ENCODE measurements at places on chromosomes 6 and 20.

GRCh38 chr6:74757813-74758212 is 448.0 kb downstream of the COL12A1 start:
- DNase-seq, result no peak

DNA sequence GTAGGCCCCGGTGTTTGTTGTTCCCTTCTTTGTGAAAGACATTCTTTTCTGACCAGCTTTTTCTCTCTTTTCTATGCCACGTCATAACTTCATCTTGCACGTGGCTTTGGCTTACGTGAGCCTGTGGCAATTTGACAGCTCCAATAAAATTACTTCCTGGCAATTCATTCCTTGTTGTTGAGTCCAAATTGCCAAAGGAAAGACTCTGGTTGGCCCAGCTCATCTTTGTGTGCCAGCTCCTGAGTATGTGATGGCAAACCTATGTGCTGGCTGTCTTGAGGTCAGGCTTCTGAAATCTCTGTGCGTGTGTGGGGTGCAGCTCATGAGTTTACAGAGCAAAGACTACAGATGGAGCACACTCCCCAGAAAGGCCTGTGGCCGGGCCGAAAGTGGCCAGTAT is 272.5 kb upstream of the SGK1 start:
- no peak for DNase-seq

GRCh38 chr6:117552618-117553017 is 49.7 kb downstream of the GOPC start:
- DNase-seq, result no peak

DNA sequence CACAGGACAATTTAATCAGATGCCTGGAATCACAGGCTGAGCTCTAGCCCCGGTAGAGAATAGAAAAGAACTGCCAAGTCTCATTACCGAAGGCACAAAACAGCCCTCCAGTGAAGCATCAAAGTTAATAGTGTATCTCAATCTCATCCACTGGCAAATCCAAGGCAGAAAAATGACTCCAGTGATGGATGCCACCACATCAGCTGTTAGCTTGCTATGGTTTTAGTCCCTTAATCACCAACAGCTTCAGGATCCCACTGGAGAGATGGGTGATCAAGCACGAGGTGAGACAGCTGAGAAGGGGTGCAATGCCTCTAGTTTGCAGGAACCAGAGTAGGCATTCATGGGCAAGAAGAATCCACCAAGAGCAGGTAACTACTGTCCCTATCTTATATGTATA is 81.8 kb downstream of the STK35 start:
- DNase-seq, result no peak

GRCh38 chr6:69792292-69792691 is 4.5 kb downstream of the LMBRD1 start:
- no peak for DNase-seq

DNA sequence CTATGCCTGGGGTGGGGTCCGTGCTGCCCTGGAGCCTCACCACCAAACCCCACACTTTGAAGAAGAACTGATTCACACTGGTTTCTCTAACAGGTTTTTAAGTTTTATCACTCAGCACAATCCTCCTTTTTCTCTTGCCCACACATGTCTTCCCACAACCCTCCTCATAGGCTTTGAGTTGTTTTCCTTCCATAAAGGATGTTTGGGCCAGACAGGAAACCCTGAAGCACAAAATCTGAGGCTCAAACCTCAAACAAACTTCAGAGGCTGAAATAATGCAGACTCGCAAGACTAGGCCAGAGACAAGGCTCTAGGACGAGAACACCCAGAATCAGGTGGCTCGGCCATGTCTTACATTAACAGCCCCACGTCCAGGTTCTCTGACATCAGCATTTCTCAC is 35.3 kb downstream of the EZR start:
- no peak for DNase-seq

Measured in spinal cord (tissue), 10 donors.